ENCODE measurements at places on chromosomes 7 and 10.

GRCh38 chr10:82477776-82478175 is 602.8 kb downstream of the NRG3 start:
- DNase-seq, result no peak

- no peak for DNase-seq
Measured at GRCh38 chr7:96670338-96671289, 39.0 kb downstream of the SEM1 start.

DNA sequence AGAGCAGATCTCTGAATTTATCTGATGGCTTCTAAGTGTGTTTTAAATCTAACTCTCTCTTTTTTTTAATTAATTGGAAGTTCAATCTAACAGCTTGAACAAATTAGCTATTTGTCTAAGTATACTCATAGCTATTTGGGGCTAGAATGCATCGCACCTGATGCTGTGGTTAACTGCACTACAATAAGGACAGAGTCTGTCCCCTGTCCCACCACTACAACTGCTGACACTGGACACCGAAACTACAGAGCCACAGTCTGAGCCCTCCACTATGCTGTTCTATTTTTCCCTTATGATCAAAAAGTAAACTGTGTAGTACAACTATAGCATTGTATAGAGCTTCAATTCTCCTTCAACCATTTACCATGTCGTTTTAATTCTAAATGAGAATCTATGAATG is 89.4 kb upstream of the AHR start:
- DNase-seq, result no peak

DNA sequence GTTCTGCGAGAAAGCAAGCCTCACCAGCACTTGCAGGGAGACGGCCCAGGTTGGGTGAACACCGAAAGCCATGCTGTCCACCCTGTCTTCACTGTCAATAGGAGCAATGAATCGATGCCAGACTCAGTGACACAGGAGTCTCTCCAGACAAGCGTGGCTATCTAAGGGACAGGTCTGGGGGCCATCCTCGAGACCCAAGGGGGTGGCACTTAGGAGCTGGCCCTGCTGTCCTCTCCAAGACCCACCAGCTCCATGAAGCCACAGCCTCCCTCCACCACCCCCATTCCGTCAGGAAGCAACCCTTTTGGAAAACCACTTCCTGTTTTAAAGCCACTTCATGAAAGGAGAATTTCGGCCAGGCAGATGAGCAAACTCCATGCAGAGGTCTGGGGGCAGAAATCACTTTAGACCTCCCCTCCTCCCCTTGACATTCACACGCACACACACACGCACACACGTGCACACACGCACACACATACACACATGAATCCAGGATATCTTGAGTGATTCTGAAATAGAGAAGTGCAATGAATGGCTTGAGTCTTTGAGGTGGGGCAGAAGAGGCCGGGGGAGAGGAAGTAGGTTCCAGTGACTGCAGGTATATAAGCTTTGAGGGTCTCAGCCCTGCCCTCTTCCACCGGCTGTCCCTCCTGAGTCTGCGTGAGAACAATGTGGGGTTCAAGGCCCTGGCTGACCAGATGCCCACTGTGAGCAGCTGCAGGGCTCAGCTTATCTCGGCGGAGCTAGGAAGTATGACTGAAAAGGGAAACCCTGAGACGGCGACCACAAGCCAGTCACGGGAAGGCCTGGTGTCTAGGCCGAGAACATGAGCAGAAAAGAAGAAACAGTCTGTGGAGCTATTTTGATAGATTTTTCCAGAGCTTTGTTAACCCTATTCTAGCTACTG is 25.0 kb downstream of the RGS10 start:
- DNase-seq, result peak; percentile 93

DNA sequence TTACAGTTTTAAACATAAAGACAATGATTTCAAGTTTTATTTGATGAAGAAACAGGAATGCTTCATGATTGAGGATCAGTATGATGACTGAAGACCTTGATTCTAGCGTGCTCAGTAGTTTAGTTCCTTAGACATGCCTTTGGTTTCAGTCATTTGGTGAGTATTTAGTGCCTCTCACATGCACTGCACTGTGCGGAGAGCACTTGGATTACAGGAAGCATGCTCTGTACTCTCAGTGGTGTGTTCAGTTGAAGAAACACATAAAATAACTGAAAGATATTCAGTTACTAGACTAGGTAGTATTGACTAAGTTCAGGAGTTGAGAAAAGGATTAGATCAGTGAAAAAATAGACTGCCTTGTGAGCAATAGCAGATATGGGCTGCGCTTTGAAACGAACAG is 25.5 kb downstream of the RBM17 start:
- no peak for DNase-seq

GRCh38 chr7:146892151-146892550 is 775.5 kb downstream of the CNTNAP2 start:
- DNase-seq, result no peak

DNA sequence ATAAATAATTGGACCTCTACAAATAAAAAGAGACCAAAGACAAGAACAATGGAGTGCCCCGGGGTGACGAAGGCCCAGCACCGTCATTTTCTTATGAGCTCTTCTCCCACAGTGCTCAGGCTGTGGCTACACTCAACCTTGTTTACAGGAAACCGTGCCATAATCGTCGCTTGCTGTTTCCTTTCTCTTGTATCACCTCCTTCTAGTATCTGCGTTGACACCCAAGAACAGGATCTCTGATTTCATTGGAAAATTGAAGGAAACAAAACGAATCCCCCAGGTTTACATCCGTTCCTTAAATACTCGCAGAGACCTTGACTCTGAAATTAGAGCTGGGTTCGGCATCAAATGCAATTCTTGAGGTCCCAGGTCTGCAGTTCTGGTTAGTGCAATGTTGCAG is 1.7 kb upstream of the IGFBP3 start:
- peak; percentile 2 for DNase-seq

DNA sequence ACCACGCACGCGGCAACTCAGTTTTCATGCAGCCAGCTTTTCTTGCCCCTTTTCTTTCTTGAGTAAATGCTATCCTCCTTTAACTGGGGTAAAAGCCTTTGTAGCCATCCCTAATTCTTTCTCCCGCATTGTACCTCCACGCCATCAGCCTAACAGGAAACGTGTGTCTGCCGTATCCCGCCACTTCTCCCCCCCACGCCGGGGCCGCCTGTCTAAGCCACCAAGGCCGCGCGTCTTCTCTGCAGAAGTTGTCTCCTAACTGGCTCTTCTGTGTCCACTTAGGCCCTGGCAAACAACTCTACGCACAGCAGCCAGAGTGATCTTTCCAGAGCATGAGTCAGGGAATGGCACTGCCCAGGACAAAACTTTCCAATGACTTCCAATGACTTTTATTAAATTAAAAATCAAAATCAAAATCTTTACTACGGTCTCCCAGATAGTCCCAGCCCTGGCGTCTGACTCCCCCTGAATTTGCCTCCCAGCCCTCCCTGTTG is 74.6 kb downstream of the XRCC2 start:
- no peak for DNase-seq

DNA sequence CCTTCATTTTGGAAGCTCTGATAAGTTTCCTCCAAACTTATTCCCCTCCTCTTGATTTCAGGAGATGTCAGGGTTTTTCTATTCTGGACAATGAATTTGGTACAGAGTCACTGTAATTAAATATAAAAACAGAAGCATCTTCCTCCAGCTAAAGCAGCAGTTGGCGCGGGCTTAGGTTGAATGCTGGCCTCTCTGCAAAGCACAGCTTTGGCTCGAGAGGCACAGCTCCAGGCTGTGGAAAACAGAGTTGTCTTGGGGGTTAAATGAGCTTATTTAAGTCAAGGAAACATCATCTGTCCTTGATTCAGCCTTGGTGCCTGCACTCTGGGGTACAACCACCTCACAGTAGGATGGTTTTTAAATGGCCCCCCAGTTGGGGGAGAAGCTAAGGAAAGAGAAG is 35.0 kb upstream of the PDCD4 start:
- DNase-seq, result no peak

DNA sequence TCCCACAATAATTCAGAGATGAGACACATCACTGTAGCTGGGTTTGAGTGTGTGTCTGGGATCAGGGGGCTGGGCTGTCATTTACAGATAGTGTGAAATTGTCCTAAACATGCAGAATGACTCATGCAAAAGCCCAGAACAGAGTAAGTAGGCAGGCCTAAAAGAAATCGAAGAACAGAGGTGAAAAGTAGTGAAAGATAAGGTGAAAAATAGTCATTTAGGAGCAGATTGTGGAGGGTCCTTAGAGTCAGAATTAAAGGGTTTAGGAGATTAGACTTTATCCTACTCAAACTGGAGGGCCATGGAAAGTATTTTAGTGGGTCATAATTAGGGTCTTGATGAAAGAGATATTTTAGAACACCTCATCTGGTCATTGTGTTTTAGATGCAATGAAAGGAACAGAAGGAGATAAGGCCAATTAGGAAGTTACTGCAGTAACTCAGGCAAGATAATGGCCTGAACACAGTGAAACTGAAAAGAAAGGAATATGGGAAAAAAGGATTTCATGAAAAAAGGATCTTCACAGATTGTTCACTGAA is 58.3 kb upstream of the NEBL start:
- DNase-seq, result no peak

- DNase-seq, result no peak
Measured at GRCh38 chr10:7409732-7410168, 1.1 kb downstream of the SFMBT2 start.

- DNase-seq, result no peak
Measured at GRCh38 chr10:110163192-110163773, 44.1 kb upstream of the MXI1 start.

Measured in KBM-7 (cell line).